Ammon's horn (tissue), 1 donor: ENCODE measurements at places on chromosomes 3 and 15.

DNA sequence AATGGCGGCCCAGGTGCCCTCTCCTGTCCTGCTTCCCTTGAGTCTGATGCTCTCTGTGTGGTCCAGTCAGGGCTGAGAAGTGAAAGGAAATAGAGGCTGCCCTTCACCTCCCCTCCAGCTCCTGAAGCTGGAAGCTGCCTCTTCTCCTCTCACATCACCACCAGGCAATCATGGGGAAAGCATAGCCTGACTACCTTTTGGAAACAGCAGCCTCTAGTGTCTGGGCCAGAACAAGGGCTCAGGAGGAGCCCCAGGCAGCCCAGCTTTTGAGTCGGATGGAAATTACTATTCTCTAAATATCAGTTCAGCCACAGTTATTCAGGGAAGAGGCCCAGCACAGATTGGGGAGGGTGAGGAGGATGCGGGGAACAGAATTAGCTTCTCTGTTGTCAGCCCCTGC, 43.3 kb upstream of the CCDC174 start:
- DNase-seq: no peak

GRCh38 chr3:65836047-65836446, 202.7 kb downstream of the MAGI1 start:
- no peak for DNase-seq

GRCh38 chr3:196501316-196502044, 2.1 kb downstream of the RNF168 start:
- DNase-seq: no peak

DNA sequence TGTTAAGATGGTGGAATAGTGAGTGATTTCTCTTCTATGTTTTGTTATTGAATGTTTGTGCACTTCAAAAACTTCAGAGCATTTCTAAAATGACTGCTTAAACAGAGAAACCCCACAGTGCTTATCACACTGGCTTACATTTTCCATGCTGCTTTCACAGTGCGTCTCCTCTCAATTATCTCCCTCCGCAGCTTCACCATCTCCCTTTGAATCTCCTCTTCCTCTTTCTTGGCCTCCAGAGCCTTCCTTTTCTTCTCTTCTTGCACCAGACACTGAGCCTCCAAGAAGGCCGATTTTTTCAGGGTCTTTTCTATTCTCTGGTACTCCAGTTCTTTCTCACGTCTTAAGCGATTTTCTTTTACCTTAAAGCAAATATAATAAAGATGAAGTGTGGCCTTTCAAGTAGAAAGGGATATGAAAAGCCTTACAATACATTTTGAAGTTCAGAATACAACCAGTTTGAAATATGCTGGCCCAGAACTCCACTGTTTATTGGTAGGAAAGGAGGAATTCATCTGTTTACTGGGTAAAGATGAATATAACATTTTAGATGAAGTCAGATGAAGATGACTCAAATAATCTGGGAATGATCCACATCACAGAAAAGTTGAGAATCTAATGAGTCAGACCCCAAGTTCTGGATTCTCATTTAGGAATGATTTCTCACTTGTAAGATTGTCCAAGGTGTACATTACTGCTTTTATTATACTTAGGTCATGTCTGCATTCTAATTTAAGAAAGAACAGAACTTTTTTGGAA, 21.4 kb downstream of the CCDC191 start:
- no peak for DNase-seq

DNA sequence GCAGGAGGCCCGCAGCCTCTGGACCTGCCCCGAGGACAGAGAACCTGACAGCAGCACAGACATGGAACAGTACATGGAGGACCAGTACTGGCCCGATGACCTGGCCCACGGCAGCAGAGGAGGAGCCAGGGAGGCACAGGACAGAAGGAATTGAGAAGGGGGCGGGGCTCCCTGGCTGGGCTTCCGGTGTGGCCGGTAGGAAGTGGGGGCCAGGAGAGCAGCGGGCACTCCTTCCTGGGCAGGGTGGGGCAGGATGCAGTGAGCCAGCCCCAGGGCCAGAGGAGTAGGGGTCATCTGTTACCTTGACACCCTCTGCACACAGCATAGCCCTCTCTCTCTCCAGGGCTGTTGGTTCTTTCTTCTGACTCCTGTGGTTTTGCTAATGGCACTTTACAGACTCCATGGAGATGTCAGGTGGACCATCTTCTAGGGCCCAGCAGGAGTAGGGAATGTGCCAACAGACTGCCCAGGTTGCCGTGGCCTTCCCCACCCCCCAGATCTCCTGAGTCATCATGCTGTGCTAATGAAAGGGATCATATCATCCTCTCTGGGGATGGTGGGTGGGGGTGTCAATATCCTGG, 8.6 kb upstream of the ISG20 start:
- DNase-seq: no peak
